Left hindlimb (tissue), 1 donor: ENCODE measurements at places on chromosomes 4 and X.

DNA sequence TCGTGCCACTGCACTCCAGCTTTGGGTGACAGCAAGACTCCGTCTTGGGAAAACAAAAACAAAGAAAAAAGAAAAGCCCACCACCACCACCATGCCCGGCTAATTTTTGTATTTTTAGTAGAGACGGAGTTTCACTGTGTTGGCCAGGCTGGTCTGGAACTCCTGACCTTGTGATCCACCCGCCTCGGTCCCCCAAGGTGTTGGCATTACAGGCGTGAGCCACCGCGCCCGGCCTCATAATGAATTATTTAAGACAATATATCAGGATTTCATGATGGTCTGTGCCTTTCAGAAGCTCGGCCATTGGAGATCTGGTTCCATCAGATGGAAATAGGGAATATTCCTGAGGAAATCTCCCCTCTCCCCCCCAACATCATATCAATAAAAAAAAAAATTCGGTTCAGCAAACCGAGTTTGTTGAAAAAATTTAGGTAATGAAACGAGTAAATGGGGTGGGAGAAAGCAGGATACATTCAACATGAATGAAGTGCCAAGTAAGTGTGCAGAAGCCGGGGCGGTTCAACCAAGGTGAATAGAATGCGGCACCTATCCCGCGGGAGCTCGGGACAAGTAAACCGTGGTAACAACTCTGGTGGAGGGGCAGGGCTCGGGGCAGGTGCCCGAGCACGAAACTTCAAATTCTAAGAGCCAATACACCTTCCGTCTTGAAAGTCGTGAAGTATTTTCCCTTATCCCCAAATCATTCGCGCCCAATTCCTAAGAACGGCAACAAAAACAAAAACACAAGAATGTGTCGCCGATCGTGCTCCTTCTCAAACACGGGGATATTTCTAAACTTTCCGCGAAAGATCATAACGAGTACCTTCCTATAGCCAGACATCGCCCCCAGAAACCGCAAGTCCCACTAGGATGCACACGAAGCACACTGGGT, 773 bp upstream of the TXLNG start:
- DNase-seq: no peak

DNA sequence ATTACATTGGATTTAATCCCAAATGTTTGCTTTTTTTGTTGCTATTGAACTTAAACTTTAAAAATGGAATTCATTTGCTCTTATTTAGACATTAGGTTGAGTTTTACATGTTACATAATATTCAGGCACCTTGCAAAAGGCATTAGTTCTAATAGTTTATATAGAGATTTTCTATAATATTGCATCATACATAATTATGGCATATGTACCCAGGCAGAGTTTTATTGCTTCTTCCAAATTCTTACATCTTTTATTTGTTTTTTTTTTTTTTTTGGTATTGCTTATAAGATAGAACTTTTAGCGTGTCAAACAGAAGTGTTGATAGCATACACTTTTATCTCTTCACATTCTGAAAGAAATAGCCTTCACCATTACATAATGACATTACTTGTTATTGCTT, 487.7 kb downstream of the GABRG1 start:
- DNase-seq: no peak

DNA sequence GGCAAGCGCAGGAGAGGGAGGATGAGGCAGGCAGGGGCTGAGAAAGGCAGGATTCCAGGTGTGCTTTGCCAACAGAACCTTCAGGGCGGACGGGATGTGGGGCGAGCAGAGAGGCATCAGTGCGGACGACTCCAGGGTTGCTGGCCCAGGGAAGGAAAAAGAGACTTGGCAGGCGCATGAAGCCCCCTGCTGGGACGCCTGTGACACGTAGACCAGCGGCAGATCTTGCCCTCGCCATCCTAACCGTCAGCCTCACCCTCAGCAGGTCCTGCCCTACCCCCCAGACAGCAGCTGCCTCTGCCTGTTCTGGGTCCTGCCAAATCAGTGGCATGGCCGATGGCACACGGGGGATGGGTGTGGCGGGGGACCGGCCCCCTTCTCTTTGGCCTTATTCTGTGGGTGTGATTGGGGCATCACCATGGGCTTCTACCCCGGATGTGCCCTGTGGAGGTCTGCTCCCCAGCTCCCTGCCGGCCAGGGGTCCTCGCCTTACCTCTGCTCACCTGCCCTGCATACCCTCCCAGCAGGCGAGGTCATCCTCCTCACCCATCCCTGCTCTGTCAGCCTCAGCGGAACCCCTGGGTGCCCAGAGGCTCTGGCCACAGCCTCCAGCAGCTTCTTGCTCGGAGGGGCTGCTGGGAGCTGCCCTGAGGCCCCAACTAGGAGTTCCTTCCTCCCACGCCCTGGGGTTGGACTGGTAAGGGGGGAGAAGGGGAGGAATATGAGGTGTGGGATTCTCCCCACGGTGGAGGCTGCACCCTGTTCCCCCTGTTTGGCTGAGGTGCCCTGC, 2.9 kb upstream of the SH3BP2 start:
- peak; percentile 31 for DNase-seq

DNA sequence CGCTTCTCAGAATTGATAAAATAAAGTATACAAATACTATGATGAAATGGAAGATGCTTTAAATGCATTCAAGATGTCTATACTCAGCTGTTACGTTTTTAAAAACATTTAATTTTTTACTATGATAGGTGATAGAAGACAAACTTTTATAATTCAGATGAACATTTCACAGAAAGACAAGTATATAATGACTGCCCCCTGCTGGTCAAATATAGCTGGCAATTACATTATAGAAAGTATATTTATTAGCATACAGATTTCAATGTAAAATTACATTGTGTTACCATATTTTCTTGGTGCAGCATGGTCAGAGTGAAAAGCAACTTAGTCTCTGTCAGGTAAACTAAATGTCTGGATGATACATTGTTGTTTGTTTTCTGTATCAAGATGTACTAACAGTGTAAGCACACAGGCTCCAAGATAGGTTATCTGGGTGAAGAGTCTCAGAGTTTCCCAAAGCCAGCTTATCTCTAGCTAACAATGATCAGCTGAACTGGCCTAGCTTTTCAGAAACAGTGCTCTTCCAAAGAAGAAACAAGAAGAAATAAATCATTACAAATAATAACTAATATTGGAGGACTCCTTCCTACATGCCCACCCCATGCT, 54.1 kb downstream of the SRPX start:
- no peak for DNase-seq

DNA sequence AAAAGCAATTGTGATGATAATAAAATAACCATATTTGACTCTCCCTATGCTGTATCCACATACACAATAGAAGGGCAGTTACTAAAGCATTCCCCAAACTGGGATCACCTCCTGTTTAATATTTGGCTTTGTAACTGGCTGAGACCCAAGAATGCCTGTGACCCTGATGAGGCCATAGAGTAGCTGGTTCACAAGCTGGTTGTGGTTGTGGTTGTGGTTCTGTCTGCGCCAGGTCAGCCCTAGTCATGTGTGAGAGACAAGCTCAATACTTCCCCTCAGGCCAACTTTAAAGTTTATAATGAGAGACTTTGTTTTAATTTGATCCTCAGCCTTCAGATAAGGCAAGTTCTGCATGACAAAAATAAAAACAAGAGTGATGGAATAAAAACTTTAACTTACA, 209.9 kb downstream of the PARM1 start:
- no peak for DNase-seq

GRCh38 chr4:189046642-189047041, 894.0 kb upstream of the FRG1 start:
- no peak for DNase-seq

GRCh38 chr4:40733752-40734151, 16.0 kb upstream of the NSUN7 start:
- no peak for DNase-seq

DNA sequence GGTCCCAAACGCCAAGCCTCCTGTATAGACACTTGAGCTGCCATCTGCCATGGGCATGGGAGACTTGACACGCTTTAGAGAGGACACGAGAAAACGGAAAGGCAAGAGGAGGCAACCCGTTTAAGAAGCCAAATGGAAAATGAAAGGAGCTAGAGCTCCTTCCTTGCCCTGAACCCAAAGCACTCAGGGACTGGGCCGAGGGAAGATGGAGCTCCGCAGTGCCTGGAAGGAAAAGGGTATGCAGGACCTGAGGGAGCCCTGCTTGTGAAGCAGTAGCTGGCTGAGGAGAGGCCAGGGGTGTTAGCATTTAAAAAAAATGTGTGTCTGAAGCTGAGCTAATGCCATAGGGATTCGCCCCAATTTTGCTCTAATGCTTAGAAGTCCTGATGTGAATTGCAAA, 15.1 kb downstream of the MCF2 start:
- DNase-seq: no peak

- no peak for DNase-seq
Measured at GRCh38 chr4:159542296-159542695, 439.4 kb downstream of the RAPGEF2 start.

GRCh38 chr4:80726471-80726870, 304.0 kb upstream of the BMP3 start:
- DNase-seq: no peak

GRCh38 chrX:20545538-20545937, 278.8 kb upstream of the RPS6KA3 start:
- no peak for DNase-seq

DNA sequence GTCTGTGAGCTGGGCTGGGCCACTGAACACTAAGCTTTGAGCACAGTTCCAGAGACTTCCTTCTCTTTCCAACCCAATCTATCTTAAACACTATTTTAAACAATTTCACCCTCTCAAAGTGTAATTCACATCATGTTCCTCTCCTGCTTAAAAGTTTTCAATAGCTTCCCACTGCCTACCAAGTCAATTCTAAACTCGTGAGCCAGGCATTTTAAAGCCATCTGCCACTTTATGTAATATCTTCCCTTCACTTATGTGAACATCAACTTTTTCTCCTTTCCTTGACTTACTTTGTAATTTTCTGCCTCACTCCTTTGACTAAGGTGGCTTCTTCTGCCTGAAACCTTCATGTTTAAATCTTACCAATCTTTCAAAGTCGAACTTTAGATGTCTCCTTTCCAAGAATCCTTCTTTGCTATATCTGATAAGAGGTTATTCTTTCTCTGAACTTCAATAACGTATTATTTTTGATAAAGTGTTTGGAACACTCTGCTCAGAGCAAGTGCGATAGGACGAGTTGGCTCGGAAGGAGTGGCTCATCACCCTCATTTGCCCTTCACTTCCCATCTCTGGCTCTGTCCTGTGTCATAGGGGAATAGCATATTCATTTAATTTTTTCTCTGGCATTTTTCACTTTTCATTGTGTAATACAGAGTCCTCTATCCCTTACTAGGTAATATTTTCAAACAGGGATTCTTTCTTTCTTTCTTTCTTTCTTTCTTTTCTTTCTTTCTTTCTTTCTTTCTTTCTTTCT, 13.0 kb upstream of the SPARCL1 start:
- no peak for DNase-seq

- DNase-seq: no peak
Measured at GRCh38 chr4:189809241-189809735, 131.4 kb upstream of the FRG1 start.

DNA sequence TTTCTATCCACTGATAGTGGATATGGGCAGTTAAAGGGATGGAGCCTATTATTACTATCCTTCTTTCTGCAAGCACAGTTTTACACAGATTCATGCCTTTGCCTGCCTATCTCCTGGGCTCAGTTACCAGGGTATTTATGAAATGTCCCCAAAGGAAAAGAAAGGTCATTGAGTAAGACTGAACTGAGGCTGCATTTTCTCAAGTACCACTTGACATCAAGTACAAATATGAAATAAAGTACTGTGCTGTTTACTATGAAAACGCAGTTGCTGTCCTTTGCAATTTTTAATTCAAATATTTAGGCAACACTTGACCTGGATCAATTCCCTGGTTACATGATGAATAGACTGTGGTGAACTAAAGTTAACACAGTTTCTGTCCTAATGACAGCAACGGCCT, 23.5 kb upstream of the SPANXN4 start:
- DNase-seq: no peak

GRCh38 chr4:74158466-74159142, 686 bp downstream of the MTHFD2L start:
- no peak for DNase-seq

- no peak for DNase-seq
Measured at GRCh38 chrX:38006291-38006690, at the start of gene SYTL5. Gene SYTL5 (plus strand): TSS chrX:38006553. CDS start chrX:38033890, 27,337 bp downstream.

- peak; percentile 37 for DNase-seq
Measured at GRCh38 chr4:168488869-168489274, 8.0 kb upstream of the PALLD start.

- DNase-seq: no peak
Measured at GRCh38 chr4:126028876-126029275, 714.1 kb downstream of the FAT4 start.

DNA sequence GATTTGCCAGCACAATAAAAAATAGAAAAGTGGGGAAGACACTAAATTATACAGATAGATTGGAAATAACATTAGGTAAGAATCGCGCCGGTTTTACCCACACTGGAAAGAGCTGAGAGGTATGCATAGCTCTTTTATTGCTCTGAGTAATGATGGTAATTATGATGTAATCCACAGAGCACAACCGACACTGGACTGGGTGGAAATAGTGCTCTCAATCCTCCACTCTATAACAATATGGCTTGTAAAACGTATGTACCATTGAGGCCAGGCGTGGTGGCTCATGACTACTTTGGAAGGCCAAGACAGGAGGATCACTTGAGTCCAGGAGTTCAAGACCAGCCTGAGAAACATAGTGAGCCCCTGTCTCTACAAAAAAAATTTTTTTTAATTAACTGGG, 104.3 kb upstream of the RAPGEF2 start:
- DNase-seq: no peak

DNA sequence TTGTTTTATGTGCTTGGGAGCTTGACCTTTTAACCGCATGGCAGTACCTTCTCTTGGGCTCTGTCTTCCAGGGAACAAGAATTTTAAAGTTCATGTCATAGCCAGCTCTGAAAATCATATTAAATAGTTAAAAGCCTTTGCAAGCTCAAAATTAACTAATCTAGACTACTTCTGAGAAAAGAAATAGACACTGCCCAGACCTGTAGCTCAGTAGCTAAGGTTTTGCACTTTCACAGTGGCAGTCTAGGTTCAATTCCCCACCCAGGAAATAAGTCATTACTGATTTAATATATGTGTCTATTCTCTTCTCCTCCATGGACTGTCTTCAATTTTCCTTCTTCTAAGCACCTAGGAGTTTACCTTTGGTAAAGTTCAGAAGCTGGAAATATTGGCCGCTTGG, 27.4 kb downstream of the HSD17B11 start:
- no peak for DNase-seq

DNA sequence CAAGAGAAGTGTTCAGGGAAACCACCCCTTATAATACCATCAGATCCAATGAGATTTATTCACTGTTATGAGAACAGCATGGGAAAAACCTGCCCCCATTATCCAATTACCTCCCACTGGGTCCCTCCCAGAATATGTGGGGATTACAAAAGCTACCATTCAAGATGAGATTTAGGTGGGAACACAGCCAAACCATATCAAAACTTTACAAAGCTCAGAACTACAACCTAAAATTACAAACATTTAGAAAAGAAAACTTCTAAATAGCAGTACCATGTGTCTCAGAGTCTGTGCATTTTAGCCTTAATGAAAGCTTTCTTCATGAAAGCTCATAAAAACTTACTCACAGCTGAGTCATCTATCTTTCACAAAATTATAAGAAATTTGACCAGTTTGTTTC, 1442.8 kb upstream of the PCDH7 start:
- no peak for DNase-seq
